ENCODE measurements at places on chromosomes 13 and 19.

DNA sequence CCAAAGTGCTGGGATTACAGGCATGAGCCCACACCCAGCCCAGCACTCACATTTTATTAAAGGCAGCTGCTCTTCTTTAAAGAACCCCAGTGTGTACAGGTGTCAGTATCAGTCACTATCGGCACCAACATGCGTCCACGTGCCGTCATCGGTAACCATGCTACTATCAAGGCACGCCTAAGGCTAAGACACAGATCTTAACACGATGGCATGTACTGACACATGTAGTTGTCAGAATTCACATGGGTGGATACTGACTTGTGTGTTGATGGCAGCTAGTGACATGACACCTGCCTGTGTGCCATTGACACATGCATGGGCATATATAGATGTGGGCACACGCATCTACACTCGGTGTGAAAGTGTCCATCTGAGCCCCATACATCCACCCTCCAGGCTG is 12.2 kb upstream of the HIF3A start:
- DNase-seq, result no peak

GRCh38 chr13:49890376-49890775 is 45.8 kb downstream of the SPRYD7 start:
- DNase-seq, result no peak

DNA sequence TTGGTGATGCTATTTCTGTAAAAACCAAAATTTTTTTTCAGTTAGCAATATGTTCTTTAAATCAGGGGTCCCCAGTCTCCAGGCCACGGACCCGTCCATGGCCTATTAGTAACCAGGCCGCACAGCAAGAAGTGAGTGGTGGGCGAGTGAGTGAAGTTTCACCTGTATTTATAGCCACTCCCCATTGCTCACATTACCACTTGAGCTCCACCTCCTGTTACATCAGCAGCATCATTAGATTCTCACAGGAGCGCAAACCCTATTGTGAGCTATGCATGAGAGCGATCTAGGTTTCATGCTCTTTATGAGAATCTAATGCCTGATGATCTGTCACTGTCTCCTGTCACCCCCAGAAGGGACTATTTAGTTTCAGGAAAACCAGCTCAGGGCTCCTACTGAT is 58.9 kb upstream of the SLC7A1 start:
- DNase-seq, result no peak

- no peak for DNase-seq
These were observed 52.9 kb downstream of the NDFIP2 start for GRCh38 chr13:79533781-79534400.

GRCh38 chr13:37889102-37889501 is 19.5 kb upstream of the TRPC4 start:
- no peak for DNase-seq

DNA sequence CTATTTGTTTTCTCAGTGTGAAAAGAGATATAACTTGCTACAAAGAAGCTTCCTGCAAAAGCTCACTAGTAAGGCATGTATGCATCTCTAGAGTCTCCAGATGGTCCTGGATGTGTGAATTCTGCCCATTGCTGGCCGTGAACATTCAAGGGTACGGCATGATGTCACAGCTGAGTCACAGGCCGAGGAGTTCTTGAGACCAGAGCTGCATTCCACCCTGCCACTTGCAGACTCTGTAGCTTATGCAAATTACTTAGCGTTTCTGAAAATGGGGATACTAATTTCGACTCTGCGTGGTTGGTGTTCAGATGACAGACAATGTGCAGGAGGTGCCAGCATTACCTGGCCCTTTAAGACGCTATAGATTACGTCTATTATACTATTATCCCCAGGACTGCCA is 470.7 kb downstream of the ZNF536 start:
- DNase-seq, result no peak

GRCh38 chr13:100673713-100674571 is 653 bp downstream of the TMTC4 start:
- DNase-seq, result peak; percentile 54

DNA sequence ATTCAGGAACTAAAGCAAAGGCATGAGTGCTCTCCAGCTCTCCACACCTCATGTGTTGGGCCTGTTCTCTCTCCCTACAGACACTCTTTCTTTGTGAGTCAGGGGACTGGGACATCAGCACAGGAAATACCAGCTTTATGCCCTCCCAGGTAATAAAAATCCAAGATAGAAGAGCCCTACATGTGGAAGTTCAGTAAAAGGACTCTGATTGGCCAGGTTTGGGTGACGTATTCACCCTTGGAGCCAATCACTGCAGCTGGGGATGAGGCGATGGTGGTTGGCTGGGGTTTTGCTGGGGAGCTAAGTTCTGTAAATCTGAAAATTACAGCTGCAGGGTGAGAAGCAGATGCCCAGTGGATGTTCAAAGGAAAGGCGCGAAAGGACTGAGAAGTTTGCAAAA is 32.5 kb downstream of the CCDC70 start:
- no peak for DNase-seq

- DNase-seq, result no peak
These were observed 26.9 kb downstream of the SIN3B start for GRCh38 chr19:16856091-16856490.

GRCh38 chr13:110239280-110240125 is 67.5 kb downstream of the COL4A1 start:
- no peak for DNase-seq

GRCh38 chr13:94993616-94994015 is 281.3 kb upstream of the SOX21 start:
- no peak for DNase-seq

GRCh38 chr19:16778796-16779411 is 50.3 kb upstream of the SIN3B start:
- DNase-seq, result peak; percentile 51

DNA sequence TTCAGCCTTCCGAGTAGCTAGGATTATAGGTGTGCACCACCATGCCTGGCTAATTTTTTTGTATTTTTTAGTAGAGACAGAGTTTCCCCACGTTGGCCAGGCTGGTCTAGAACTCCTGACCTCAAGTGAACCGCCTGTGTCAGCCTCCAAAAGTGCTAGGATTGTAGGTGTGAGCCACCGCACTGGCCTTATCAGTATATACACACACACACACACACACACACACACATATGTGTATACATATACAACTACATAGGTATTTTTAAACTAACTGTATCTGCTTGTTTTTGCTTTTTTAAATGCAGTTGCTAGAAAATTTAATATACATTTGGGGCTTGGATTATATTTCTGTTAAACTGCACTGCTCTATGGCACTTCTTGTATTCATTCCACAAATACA is 3.1 kb downstream of the CARD8 start:
- DNase-seq, result no peak

DNA sequence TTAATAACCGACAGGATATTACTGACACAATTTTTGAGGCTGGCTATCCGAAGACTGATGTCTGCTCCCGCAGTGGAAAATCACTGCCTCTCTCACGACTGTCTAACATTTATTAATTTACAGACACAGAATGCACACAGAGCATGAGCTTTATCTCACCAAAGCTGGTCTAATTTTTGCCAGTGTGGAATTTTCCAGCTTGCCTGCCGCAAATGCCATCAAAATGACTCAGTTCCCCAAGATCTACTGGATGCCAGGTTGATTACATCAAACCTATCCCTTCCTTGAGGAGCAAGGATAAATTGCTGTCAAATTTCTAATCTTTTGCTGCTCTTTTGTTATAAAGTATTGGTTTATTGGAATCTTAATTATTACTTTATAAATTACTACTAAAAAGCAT is 1775.1 kb upstream of the PCDH20 start:
- no peak for DNase-seq

DNA sequence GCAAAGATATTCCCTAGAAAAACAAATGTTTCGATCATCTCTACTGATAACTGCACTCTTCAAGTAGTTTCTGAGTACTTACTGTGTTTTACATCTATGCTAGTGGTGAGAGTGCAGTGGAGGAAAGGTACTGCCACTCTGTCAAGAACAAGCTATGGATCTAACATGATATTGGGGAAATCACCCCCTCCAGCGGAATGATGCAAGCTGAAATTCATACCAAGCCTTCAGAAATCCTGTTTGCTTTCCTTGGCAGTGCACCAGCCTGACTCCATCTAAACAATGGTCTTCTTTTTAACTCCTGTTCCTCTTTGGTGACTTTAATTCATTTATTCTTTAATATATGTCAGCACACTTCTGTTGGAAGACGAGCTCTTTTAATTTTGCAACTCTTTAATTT is 238.0 kb downstream of the PCDH9 start:
- no peak for DNase-seq

GRCh38 chr13:31703780-31704179 is 35.5 kb upstream of the RXFP2 start:
- DNase-seq, result no peak

DNA sequence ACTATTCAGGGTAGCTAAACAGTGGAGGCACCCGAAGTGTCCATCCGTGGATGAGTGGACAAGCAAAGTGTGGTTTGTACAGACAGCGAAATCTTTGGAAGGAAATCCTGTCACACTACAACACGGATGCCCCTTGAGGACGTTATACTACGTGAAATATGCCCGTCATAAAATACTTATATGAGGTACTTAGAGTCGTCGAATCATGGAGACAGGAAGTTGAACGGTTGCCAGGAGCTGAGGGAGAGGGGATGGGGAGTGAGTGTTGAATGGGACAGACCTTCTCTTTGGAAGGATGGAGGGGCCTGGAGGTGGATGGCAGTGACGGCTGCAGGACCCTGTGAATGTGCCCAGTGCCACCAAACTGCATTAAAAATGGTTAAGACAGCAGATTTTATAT is 11.6 kb downstream of the ATP4B start:
- no peak for DNase-seq

DNA sequence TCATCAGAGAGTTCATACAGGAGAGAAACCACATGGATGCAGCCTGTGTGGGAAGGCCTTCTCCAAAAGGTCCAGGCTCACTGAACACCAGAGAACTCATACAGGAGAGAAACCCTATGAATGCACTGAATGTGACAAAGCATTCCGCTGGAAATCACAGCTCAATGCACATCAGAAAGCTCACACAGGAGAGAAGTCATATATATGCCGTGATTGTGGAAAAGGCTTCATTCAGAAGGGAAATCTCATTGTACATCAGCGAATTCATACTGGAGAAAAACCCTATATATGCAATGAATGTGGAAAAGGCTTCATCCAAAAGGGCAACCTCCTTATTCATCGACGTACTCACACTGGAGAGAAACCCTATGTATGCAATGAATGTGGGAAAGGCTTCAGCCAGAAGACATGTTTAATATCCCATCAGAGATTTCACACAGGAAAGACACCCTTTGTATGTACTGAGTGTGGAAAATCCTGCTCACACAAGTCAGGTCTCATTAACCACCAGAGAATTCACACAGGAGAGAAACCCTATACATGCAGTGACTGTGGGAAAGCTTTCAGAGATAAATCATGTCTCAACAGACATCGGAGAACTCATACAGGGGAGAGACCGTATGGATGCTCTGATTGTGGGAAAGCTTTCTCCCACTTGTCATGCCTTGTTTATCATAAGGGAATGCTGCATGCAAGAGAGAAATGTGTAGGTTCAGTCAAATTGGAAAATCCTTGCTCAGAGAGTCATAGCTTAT is 17.7 kb downstream of the ZNF613 start:
- DNase-seq, result no peak

- no peak for DNase-seq
These were observed 2.7 kb downstream of the CSNK1G2 start for GRCh38 chr19:1943661-1944087.

DNA sequence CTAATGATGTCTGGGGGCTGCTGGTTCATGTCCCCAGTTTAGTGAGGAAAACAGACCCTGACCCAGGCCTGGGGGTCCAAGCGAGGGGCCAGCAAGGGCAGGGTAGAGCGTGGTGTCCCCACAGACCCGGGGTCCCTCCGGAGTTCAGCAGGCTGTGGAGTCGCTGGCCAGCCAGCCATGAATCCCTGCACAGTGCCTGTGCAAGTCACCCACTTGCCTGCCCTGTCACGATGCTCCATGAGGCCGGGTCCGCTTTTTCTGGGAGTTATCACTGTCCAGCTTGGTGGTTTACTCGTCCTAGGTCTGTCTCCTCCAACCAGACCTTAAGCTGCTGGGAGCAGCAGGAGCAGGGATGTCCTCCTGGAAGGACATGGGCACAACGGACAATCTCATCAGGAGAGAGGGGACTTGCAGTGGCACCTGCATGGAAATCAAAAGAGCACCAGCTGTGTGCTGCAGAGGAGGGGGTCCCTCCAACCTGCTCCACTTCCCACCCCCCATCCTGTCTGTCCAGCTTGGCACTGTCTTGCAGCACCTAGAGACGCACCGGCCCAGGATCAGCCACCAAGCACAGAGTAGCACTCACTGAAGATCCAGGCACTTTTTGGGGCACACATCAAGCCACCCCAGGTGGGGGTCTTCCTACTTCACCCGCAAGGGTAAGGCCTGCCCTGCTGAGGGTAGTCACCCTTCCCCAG is 121.8 kb downstream of the URI1 start:
- DNase-seq, result no peak

All from activated CD4-positive, alpha-beta T cell treated with anti-CD3 and anti-CD28 coated beads, Interleukin-2, amount 10 ng/mL, durations not matched to agents 7 days and 5 days (primary cell).